Memory B cell (primary cell): ENCODE measurements at places on chromosomes 11 and 22.
A peak's percentile ranks its signal among the peaks of the same experiment; 100 is the strongest.

GRCh38 chr11:35541621-35542375 is 16.4 kb upstream of the PAMR1 start:
- no peak for DNase-seq

GRCh38 chr11:43072096-43072495 is 239.7 kb upstream of the API5 start:
- no peak for DNase-seq

- DNase-seq: no peak
Observed at GRCh38 chr11:131662317-131662972, 292.0 kb downstream of the NTM start.

DNA sequence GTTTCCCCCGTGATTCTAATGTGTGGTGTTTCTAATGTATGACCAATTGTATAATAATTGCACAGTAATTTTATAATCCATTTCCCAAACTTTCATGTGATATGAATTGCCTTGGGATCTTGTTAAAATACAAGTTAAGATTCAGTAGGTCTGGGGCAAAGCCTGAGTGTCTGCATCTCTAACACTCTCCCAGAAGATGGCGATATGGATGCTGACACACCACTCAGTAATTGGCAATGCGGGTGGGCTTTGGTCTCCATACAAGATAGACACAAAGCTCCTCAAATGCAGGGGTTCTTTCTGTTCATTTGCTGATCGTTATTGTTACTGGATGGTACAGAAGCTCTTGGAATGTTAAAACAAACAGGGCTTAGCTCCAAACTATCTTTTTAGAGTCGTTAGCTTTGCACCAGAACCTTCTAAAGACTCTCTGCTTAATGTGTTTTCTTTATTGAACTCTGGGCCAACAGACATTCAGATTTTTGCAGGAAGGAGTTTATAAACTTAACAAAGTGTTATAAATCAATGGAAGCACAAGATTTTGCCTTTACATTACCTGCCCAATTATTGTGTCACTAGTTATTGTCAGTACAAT is 45.4 kb upstream of the ANO3 start:
- DNase-seq: no peak

DNA sequence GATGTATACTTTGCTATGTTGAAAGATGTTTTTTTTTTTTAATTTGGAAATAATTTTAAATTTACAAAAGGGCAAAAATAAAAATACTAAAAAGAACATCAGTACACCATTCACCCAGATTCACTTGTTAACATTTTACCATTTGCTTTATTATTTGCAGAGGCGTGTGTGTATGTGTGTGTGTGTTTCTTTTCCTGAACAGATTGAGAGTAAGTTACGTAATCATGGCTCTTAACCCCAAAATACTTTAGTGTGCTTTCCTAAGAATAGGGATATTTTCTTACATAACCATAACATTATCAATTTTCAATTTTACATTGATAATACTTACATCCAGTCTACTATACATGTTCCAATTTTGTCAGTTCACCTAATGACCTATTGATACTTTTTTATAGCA is 91.5 kb upstream of the HORMAD2 start:
- no peak for DNase-seq

- DNase-seq: peak; percentile 63
Observed at GRCh38 chr22:44024288-44024921, at the start of gene PARVB. PARVB (plus strand) TSS chr22:44024302; CDS start chr22:44024340, 38 bp downstream.

GRCh38 chr11:9203691-9204311 is 61.3 kb downstream of the DENND5A start:
- DNase-seq: no peak

DNA sequence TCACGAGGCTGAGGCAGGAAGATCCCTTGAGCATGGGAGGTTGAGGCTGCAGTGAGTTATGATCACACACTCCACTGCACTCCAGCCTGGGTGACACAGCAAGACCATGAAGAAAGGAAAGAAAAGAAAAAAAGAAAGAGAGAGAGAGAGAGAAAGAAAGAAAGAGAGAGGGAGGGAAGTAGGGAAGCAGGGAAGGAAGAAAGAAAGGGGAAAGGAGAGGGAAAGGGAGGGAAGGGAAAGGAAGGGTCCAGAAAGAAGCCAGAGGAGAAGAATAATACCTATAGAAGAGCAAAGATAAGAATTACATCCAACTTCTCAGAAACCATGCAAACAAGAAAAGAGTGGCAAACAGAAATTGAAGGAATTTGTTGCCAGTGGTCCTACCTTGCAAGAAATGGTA is 17.2 kb upstream of the ZFTA start:
- no peak for DNase-seq

GRCh38 chr11:15772981-15773380 is 583.4 kb downstream of the SOX6 start:
- DNase-seq: no peak

- DNase-seq: peak; percentile 45
Observed at GRCh38 chr11:66371627-66372415, at the start of gene SLC29A2. SLC29A2 (minus strand) TSS chr11:66371760; CDS start chr11:66371591, 169 bp downstream.

GRCh38 chr11:94545264-94546161 is 1.8 kb downstream of the FUT4 start:
- DNase-seq: no peak

GRCh38 chr11:65870307-65870658 is 2.3 kb downstream of the EFEMP2 start:
- no peak for DNase-seq

GRCh38 chr11:131378931-131379330 is 8.5 kb downstream of the NTM start:
- no peak for DNase-seq

- no peak for DNase-seq
Observed at GRCh38 chr11:18853086-18853720, 61.6 kb upstream of the PTPN5 start.

GRCh38 chr22:30144391-30144790 is 64.1 kb downstream of the HORMAD2 start:
- no peak for DNase-seq

- DNase-seq: no peak
Observed at GRCh38 chr11:61618978-61619377, 38.1 kb upstream of the SYT7 start.

- DNase-seq: peak; percentile 92
Observed at GRCh38 chr11:798093-798713, at the start of gene SLC25A22. SLC25A22 (minus strand) TSS chr11:798281; CDS start chr11:795006, 3,275 bp downstream.

DNA sequence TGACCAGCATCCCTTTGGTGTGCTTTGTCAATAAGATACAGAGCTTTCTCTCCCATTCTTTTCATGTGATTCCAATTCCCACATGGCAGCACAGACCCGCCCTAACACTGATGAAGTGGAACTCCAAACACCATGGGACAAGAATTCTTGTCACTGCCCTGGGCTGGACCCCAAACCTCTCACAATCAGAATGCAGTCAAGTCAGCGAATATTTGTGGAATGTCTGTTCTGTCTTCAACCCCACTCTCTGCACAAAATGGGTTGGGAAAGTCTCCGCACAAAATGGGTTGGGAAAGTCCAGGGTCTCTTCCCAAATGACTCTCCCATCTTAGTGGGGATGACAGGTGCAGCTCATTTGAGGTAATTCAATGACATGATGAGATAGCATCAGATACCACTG is 138.9 kb upstream of the TEAD1 start:
- DNase-seq: no peak

DNA sequence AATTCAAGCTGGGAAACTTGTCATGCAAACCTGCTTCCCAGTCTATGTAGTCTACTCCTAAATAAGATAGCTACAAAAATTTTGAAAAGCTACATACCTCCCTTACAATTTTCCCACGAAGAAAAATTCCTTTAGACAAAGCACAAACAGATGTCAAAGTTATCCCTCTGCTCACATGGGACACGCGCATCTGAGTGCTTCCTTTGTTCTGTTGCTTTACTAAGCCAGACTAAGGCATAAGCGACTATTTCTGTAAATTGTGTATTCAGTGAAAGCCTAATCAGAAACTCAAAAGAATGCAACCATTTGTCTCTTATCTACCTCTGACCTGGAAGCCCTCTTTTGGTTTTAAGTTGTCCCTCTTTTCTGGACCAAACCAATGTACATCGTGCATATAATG is 583.7 kb upstream of the B3GAT1 start:
- no peak for DNase-seq

GRCh38 chr11:134577751-134578395 is 165.8 kb upstream of the B3GAT1 start:
- DNase-seq: no peak

DNA sequence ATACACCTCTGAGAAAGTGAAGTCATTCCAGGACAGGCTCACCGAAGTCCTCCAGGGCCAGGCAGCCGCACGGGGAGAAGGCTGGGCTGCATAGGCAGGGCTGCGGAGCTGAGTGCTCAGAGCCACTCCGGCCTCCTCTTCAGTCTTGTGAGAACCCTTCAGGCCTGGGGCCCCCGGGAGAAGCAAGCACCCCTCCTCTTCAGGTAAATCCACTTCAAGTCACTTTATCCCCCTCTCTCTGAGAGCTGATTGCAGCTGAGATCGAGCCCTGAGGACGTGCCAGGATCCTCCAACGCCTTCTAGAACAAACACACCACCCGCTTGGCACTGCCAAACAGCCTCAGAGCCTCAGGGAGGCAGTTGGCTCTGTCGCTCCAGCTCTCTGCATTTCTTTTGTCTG is 1526.3 kb downstream of the BRD1 start:
- DNase-seq: no peak

GRCh38 chr22:43126501-43127165 is 16.1 kb downstream of the BIK start:
- no peak for DNase-seq

GRCh38 chr11:124943254-124943616 is 7.4 kb upstream of the HEPACAM start:
- DNase-seq: no peak

DNA sequence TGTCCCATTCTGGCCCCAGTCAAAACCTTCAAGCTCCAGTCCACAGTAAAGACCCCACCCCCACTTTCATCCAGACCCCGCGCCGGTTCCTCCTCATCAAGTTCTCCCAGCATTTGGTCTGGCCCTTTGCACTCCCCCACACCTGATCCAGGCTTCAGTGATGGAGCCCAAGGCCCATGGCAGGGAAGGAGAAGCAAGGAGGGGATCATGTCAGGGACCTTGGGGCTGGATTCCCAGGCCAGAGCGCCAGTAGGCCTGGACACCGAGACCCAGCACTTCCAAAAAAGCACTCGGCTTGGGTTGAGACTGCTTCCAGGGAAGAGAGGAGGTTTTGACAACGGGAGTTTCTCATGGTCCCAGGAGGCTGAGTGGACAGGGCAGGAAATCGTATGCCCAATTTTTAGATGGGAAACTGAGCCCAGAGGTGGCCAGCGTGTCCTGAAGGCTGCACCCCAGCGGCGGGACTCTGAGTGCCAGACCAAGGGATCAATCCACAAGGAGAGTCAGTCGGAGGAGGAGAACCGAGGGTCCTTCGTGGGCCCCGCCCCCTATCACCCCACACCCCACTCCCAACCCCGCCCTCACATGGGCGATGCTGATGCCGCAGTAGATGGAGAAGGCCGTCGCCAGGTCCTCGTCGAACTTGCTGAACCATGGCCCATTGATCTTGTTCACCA is 90.5 kb downstream of the PDE2A start:
- DNase-seq: no peak

GRCh38 chr22:47193606-47194329 is 431.3 kb downstream of the TBC1D22A start:
- no peak for DNase-seq

GRCh38 chr11:35523861-35524260 is 1.6 kb downstream of the PAMR1 start:
- DNase-seq: no peak

GRCh38 chr22:43274595-43275240 is 68.5 kb downstream of the SCUBE1 start:
- no peak for DNase-seq

DNA sequence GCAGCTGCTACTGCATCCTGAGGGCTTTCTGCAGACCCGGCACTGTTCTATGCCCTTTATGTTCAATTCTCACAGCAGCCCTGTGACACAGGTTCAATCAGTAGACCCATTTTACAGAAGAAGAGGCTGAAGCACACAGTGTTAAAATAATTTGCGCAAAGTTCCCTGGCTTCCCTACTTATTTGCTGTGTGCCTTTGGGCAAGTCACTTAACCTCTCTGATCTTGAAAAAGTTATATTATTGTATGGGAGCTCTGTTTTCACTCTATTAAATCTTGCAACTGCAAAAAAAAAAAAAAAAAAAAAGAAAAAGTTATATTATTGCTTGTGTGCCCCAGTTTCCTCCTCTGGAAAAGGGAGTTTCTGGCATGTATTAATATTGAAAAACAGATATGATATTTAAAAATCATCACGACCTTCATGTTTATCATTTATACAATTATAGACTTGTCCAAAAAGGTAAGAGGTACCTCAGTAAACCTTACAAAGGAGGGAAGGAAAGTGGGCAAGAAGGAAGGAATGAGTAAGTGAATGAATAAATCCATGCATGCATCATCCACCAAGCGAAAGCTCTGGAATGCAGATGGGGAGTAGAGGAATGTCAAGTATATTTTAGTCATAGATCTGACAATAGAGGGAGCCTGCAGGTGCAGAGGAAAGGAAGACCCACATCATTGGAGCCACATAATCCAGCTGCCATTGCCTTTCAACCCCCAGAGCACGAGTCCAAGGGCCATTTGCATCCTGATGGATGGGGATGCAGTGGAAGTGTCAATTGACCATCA is 21.2 kb upstream of the ISX start:
- no peak for DNase-seq

DNA sequence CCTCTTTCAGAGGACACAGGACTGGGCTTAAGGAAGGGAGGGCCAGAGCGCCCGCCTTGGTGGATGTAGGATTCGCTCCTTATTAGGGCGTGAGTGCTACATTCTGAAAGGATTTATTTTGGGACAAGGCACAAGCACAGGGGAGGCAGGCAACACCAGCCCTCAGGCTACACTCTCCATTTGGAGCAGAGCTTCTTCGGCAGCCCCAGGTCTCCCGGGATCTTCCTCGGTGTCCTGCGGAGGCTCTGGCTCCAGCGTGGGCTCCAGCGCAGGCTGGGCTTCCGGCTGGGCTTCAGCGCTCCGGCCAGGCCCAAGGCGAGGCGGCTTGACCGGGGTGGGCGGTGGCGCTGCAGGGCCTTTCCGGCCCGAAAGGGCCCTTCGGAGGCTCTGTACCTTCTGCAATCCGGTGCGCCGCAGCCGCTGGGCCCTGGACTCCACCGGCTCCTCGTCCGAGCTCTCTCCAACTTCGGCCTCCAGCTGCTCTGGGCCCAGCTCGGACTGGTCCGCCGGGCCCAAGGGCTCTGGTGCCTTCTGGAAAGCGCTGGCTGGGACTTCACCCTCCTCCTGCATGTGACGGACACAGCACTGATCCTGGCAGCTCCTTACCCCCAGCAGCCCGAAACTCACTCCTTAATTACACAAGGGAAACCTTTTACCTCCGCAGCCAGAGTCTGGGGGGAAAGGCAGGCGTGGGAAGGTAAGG is 1.1 kb downstream of the CAVIN3 start:
- no peak for DNase-seq
